T-helper 17 cell (primary cell): ENCODE measurements at places on chromosomes 11 and 22. TPM values are rescaled to one million over a fixed set of nuclear protein-coding genes. Genes with fewer than 3 reads are reported as not detected.
A peak's percentile ranks its signal among the peaks of the same experiment; 100 is the strongest.

Gene NPAS4
- not detected for total RNA-seq

Gene GNAZ
- total RNA-seq = 1.4 TPM

Gene ARHGAP8
- total RNA-seq = 7.1 TPM

Gene CD151
- 54.9 TPM for total RNA-seq

Gene POLD4
- total RNA-seq = 45.9 TPM

Gene CRYBA4
- not detected for total RNA-seq

Gene INPPL1
- total RNA-seq = 102 TPM

Gene HOATZ
- not detected for total RNA-seq

GRCh38 chr11:132234878-132235277 is 864.5 kb downstream of the NTM start:
- DNase-seq = no peak
- no peak overlapping the region for H3K27ac ChIP-seq
- no peaks in the 10 kb centered on the region for H3K36me3 ChIP-seq
- H3K27me3 ChIP-seq = peaks cover 11% of the 10 kb centered on the region

DNA sequence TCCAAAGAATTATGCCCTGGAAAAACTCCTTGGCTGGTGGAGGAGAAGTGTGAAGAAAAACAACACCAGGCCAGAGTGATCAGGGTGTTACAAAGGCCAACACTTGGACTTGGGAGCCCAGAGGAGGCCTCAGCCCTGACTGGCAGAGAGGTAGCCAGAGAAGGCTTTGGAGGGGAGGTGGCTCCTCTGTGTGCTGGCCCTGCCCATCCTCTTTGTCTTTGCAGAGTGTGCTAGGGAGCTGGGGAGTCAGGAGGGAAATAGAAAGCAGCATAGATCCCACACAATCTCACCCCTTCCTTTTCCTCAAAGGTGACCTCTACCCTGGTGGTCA is 12.0 kb upstream of the P2RY6 start:
- no peak overlapping the region for H3K4me3 ChIP-seq
- peaks cover 38% of the 10 kb centered on the region for H3K27me3 ChIP-seq
- H3K27ac ChIP-seq = no peak overlapping the region
- no peak for DNase-seq
- H3K36me3 ChIP-seq = no peaks in the 10 kb centered on the region

GRCh38 chr11:132541794-132542193 is 990.5 kb downstream of the OPCML start:
- no peaks in the 10 kb centered on the region for H3K36me3 ChIP-seq
- H3K4me1 ChIP-seq = no peaks in the 10 kb centered on the region
- no peak overlapping the region for H3K27ac ChIP-seq

DNA sequence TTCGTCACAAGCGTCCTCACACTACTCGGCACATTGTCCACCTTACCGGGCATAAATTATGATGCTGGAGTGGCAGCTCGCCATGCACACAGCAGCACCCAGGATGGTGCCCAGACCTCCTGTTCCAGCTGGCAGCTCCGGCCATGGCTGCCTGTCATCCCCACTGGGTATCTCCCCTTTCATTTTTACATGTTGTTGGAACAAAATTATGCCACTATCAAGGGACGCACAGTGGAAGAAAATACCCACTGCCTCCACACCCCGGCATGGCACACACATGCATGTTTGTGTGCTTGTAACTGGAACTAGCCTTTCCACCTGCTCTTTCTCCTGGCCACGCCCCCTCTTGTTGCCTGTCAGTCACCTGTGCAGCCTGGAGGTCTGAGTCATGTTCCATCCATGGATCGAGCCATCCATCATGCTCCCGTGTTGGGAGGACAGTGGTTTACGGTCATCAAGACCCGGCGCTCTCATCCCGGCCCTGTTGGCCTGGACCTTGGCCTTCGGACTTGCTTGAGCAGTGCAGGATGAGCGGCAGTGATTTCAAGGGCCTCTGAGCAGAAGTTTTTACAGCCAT is 1069.6 kb downstream of the BRD1 start:
- H3K4me1 ChIP-seq = no peaks in the 10 kb centered on the region
- H3K27ac ChIP-seq = no peak overlapping the region
- H3K27me3 ChIP-seq = peaks cover 25% of the 10 kb centered on the region
- no peak overlapping the region for H3K4me3 ChIP-seq
- DNase-seq = no peak

- peaks cover 2% of the 10 kb centered on the region for H3K36me3 ChIP-seq
- peaks cover 2% of the 10 kb centered on the region for H3K27me3 ChIP-seq
- peak overlapping the region; percentile 86 for H3K4me3 ChIP-seq
- peak; percentile 93 for DNase-seq
- H3K4me1 ChIP-seq = no peaks in the 10 kb centered on the region
- peak overlapping the region; percentile 32 for H3K27ac ChIP-seq
These were observed 1.4 kb downstream of the PNPLA2 start for GRCh38 chr11:819943-820649.

DNA sequence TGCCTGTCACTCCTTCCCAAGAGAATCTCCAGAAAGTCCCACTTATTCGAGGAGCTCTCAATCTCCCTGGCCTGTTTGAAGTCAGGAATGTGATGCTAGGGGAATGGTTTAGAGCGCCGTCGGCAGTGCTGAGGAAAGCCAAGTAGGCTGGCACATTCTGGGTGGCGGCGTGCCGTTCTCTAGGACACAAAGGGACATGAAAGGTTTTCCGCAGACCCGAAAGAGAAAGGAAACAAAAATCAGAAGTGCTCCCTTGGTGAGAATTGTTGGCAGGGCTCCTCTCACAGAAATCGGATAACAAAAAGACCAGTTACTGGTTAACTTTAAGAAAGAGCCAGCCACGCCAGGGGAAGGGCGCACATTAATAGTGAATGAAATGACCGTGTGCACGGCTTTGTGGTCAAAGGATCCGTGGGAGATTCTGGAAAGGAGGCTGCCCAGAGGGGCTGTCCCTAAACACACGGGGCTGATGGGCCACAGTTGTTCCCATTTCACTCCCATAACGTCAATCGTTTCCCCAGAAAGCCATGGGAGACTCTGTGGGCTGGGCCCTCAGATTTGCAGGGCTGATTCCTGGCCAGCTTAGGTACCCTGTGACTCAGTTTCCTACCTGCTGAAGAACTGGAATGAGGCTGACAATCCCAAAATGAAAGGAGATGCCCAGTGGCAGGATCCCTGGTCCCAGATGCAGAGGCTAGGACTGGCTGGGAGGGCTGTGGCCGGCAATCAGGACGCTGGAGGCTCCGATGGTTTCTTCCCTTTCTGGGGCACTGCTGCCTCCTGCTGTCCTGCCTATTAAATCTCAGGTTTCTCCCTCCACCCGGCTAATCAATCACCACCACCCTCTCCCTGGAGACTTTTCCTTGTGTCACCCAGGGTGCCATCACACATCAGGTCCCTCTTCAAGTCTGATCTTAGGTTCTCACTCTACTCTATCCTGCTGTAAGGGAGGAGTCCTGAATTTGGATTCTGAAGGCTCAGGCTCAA is 82.3 kb downstream of the RCN1 start:
- H3K27me3 ChIP-seq = peaks cover 18% of the 10 kb centered on the region

DNA sequence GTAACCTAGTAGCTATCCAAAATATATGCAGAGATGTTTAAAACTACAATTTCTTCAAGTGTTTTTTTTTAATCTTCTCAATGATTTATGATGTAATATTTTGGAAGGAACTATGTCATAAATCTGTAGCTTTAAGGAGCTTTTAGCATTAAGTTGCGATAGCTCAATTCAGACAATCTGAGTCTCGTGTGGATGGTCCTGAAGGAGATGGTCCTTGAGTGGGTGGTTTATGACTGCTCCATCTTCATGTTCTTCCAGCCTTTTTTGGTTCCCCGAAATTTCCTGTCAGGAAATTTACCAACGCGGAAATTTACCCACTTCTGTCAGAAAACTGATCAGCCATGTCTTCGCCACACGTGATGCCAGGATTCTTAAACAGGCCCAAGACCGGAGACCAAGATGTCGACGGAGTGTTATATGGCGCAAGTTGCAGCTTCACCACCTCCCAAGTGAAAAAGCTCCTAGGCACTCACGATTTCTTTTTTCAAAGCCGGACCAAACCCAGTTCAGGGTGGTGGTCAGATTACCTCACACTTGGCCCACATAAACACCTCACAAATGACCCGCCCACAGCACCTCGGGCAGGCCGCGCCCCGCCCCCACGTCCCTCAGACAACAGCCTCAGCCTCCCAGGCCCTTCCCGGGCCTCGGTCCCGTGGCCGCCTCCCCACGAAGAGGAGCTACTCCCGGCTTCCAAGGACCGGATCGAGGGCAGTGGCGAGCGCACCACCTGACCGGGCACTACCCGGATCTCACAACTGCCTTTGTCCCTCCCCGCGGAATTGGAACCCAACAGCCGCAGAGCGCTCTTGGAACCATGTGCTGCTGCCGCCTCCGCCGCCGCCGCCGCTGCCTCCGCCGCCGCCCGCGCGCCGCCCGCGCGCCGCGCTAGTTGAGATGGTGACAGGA is at the start of gene MORC2:
TSS of gene MORC2 (minus strand) at position 760 of the 909 bp plus-strand sequence. CDS start 885 bp downstream, outside the sequence.
- DNase-seq = no peak
- peaks cover 25% of the 10 kb centered on the region for H3K4me1 ChIP-seq
- no peaks in the 10 kb centered on the region for H3K27me3 ChIP-seq
- peaks cover 8% of the 10 kb centered on the region for H3K36me3 ChIP-seq

DNA sequence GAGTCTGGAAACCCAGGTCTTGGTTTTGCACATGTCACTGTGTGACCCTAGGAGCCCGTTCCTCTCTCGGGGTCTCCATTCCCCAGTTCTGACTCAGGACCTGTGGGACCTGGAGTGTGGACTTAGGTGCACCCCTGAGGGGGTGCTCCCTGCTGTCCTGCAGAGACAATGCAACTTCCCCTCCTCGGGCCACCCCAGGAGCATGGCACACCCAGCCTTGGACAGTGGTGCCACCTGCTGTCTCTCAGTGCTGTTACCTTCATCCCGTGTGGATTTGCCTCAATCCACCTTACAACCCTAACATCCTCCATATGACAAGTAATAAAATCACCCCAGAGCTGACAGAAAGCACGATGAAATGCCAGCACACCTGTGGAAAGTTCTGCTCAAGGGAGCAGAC is 27.5 kb upstream of the CRYBB3 start:
- no peak overlapping the region for H3K27ac ChIP-seq
- H3K4me3 ChIP-seq = no peak overlapping the region
- no peaks in the 10 kb centered on the region for H3K27me3 ChIP-seq
- H3K36me3 ChIP-seq = no peaks in the 10 kb centered on the region

DNA sequence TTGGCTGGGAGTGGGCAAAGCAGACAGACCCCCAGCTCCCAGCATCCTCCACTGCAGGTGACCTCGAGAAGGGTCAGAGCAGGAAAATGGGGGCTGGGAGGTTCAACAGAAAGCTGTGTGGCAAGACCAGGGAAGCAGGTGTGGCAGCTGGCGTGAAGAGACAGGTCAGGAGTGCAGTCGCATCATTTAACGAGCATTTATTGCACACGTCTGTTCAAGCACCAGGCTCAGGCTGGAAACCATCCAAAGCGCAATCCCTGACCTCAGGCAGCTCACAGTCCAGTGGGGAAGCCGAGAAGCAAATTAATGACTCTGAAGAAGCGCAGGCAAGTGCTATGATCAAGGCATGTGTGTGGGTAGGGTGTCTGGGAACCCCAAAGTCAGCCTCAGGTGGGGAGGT is 7.4 kb downstream of the SLC25A45 start:
- no peaks in the 10 kb centered on the region for H3K27me3 ChIP-seq
- peaks cover 2% of the 10 kb centered on the region for H3K4me1 ChIP-seq
- no peak overlapping the region for H3K4me3 ChIP-seq
- H3K27ac ChIP-seq = peak overlapping the region; percentile 72

- no peak overlapping the region for H3K4me3 ChIP-seq
- DNase-seq = no peak
- H3K36me3 ChIP-seq = peaks cover 3% of the 10 kb centered on the region
- H3K27ac ChIP-seq = no peak overlapping the region
- no peaks in the 10 kb centered on the region for H3K4me1 ChIP-seq
These were observed 1255.9 kb downstream of the TBC1D22A start for GRCh38 chr22:48018346-48018745.

GRCh38 chr11:61034704-61035525 is 63.4 kb downstream of the CD6 start:
- H3K4me3 ChIP-seq = peak overlapping the region; percentile 70
- H3K27me3 ChIP-seq = no peaks in the 10 kb centered on the region
- peaks cover 2% of the 10 kb centered on the region for H3K36me3 ChIP-seq
- DNase-seq = no peak

DNA sequence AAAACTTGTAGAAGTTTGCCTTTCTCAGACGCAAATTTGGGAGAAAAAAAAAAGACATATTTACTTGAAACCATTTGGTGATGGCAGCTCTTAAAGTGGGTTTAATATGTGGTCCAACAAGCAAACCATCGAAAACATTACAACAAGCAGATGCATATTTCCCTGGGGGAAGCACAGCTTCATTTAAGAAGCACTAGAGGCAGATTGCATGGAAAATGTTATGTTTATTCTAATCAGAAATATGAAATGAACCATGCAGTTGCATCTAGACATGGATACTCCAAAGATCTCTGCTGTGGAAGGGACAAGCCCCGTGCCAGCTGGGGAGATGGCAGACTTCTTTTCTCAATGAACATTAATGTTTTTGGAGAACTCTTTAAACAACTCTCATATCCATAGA is 57.4 kb upstream of the PARVA start:
- peaks cover 11% of the 10 kb centered on the region for H3K36me3 ChIP-seq
- H3K27me3 ChIP-seq = no peaks in the 10 kb centered on the region
- H3K4me3 ChIP-seq = no peak overlapping the region

GRCh38 chr11:38971141-38971540 is 2373.1 kb upstream of the RAG2 start:
- no peak overlapping the region for H3K4me3 ChIP-seq
- no peaks in the 10 kb centered on the region for H3K36me3 ChIP-seq
- DNase-seq = no peak
- no peaks in the 10 kb centered on the region for H3K27me3 ChIP-seq

- DNase-seq = peak; percentile 8
- no peak overlapping the region for H3K4me3 ChIP-seq
- H3K36me3 ChIP-seq = no peaks in the 10 kb centered on the region
These were observed 202.4 kb upstream of the PDGFD start for GRCh38 chr11:104366321-104366734.

DNA sequence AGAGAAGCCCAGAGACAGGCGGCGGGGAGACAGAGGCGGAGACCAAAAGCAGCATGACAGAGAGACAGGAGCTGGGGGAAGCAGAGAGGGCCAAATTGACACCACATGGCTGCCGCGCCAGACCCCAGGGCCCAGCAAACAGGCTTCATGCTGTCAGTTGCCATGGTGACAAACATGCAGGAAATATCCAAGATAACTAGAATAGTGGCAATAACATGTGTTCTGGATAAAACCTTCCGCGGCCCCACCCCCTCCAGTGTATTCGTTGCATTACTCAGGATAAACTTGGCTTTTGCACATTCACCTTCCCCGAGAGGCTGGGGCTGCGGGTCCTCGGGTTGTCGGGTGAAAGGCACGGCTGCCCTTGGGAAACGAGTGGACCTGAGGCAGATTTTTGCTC is 49.9 kb upstream of the CDON start:
- H3K27ac ChIP-seq = no peak overlapping the region
- peaks cover 3% of the 10 kb centered on the region for H3K4me1 ChIP-seq
- no peak overlapping the region for H3K4me3 ChIP-seq
- H3K27me3 ChIP-seq = no peaks in the 10 kb centered on the region

GRCh38 chr11:30914143-30914762 is 328.1 kb upstream of the MPPED2 start:
- H3K27me3 ChIP-seq = peaks cover 21% of the 10 kb centered on the region
- no peak overlapping the region for H3K4me3 ChIP-seq
- H3K27ac ChIP-seq = no peak overlapping the region
- no peak for DNase-seq

GRCh38 chr11:57476757-57477506 is 16.6 kb downstream of the RTN4RL2 start:
- H3K27ac ChIP-seq = no peak overlapping the region
- H3K27me3 ChIP-seq = peaks cover 24% of the 10 kb centered on the region
- DNase-seq = no peak
- no peaks in the 10 kb centered on the region for H3K36me3 ChIP-seq
- peak overlapping the region; percentile 84 for H3K4me3 ChIP-seq

- peak overlapping the region; percentile 100 for H3K27ac ChIP-seq
- peaks cover 51% of the 10 kb centered on the region for H3K4me1 ChIP-seq
- H3K4me3 ChIP-seq = peak overlapping the region; percentile 82
- H3K27me3 ChIP-seq = no peaks in the 10 kb centered on the region
- no peak for DNase-seq
These were observed 60.3 kb downstream of the ETS1 start for GRCh38 chr11:128527046-128527445.
